Sciatic nerve (tissue), 2 donors: ENCODE measurements at places on chromosomes 13 and 19.

- DNase-seq, result no peak
Observed at GRCh38 chr13:77384999-77385398, 58.1 kb upstream of the MYCBP2 start.

DNA sequence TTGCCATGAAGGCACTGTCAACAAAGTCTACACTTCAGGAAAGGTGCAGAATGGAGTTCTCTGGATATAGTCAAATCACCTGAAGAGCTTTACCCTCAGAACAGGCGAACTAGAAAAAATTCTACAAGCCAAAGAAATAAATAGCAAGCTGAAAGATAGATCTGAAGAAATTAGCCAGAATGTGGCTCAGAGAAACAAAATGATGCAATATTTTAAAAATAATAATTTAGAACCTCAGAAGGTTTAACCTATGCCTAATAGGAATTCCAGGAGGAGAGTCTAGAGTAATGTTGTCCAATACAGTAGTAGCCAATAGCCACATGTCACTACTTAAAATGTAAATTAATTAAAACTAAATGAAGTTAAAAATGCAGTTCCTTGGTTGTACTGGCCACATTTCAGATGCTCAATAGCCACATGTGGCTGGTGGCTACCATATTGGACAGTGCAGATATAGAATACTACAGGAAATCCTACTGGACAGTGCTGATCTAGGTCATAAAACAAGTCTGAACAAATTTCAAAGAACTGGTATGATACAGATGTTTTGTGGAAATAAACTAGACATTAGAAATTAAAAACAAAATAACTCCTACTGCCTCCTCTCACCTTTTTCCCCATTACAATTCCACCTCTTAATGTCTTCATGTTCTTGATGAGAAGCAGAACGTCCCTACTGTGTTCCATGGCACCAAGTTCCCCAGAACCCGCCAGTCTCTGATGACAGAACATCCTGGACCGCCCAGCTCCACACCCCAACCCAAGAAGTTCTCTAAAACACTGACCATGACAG, 679 bp upstream of the CDADC1 start:
- no peak for DNase-seq

- DNase-seq, result peak; percentile 80
Observed at GRCh38 chr19:5293612-5294378, 46.8 kb downstream of the PTPRS start.

- no peak for DNase-seq
Observed at GRCh38 chr13:112735791-112736190, 46.0 kb downstream of the ATP11A start.

DNA sequence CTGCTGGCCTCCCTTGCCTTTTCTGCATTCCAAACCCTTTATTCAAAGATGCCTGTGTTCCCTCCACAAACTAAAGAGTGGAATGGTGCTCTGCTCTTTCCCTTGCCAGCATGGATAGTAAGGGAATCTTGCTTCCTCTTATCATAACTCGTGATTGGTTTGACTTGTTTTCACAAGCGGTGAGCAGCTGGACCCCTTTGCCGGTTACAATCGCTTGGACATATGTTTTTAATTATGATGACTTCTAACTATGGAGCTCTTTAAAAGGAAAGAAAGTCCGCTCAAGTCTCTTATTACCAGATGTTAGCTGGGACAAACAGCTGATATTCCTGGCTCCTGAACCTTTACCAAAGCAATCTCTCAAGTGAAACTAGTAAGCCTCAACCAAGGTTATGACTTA, 1094.7 kb downstream of the UQCRFS1 start:
- no peak for DNase-seq

DNA sequence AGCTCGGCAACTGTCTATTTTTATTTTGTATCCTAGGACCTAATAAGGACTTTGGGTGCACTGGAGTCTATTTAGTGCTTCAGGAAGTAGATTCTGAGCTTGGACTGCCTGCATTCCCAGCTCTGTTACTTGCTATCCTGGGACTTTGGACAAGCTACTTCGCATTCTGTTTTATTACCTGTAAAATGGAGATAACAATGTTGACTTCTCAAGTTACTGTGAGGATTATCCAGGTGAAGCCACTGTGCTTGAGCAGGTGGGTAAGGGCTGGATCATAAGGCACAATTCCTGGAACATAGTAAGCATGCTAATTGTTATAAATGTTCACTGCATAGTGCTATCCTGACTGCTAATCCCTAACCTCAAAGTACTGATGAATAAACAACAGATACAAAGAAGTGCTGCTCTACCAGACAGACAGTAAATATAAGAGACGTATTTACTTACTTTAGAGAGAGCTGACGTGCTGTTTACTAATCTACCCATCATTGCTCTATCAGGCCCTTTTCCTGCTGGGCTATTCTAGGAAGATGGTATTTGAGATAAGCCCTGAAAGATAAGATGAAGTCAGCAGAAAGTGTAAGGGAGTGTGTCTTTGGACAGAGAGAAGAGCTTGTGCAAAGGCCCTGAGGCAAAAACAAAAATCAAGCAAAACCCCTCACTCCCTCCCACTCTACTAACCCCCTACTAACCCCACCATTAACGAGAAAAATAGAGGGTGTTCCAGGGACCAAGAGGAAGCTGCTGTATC, 50.8 kb upstream of the FLT1 start:
- no peak for DNase-seq

- DNase-seq, result peak; percentile 97
Observed at GRCh38 chr19:1478934-1479707, at the start of gene C19orf25. TSS of gene C19orf25 (minus strand) at chr19:1479215. CDS start at chr19:1478903, 312 bp downstream.

- DNase-seq, result no peak
Observed at GRCh38 chr13:66574606-66575005, 655.5 kb downstream of the PCDH9 start.

DNA sequence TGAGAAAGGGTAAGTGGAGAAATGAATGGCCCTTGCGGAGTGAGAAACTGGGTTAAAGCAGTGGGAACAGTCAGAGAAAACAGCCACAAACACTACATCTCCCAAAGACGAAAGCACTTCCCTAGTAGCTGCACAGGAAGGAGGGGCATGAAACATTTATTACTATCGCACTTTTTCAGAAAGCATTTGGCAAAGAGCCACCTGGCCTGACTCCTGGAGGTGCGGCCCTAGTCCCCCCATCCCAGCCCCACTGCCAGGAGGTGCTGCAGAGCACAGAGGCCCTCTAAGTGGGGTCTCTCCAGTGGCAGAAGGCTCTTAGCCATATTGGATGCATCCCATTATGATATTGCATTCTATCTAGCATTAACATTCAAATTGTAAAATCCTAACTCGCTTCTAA, 55.8 kb downstream of the MTMR6 start:
- DNase-seq, result peak; percentile 28

GRCh38 chr19:46721269-46722003, 4.5 kb upstream of the PRKD2 start:
- peak; percentile 59 for DNase-seq

GRCh38 chr19:5719274-5719960, 529 bp downstream of the LONP1 start:
- no peak for DNase-seq

GRCh38 chr13:46367617-46368327, 19.3 kb downstream of the RUBCNL start:
- DNase-seq, result no peak
